ENCODE measurements at places on chromosomes 12 and 14.

- no peak for DNase-seq
Observed at GRCh38 chr12:24280056-24280842, 330.8 kb upstream of the SOX5 start.

- DNase-seq = no peak
Observed at GRCh38 chr14:24183014-24183481, 5.6 kb downstream of the IPO4 start.

DNA sequence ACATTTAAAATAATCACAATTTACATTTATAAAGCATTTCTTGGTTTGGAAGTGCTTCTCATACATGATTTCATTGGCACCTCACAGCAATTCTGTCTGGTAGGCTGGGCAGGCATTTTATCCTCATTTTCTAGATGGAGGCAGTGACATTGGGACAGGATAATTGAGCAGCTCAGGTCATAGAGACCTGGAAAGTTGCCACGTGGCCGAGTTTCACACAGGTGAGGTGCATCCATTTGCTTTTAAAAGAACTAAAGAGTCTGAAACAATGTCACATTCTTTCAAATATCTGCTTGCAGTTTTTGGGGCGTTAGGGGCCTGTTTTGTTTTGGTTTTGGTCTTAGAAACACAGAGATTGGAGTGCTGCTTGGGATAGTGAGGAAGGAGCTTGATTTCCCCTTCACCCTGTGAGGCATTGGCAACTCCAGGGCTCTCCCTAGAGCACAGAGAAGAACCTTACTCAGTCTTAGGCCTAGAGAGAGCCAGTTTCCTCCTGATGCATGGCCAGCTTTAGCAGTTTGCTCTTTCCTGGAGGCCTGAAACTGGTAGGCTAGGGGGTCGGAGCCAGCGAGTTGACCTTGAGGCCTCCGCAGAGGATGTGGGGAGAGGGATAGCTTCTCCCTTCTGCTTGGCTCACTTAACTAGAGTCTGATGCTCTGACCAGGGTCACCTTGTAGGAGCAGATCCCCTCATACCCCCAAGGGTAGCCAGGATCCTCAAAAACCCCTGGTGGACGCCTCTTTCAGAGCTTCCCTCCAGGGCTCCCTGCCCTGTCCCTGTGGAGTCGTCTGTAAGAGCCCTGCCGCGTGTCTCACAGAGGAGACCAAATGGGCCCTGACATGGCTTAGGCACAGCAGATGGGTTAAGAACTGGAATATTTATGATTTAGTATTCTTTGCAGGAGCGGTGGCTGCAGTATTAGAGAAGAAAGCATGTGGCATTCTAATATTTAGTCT lies 34.9 kb upstream of the JDP2 start:
- DNase-seq = no peak

GRCh38 chr12:118467641-118468305 lies 91.4 kb downstream of the SUDS3 start:
- no peak for DNase-seq

DNA sequence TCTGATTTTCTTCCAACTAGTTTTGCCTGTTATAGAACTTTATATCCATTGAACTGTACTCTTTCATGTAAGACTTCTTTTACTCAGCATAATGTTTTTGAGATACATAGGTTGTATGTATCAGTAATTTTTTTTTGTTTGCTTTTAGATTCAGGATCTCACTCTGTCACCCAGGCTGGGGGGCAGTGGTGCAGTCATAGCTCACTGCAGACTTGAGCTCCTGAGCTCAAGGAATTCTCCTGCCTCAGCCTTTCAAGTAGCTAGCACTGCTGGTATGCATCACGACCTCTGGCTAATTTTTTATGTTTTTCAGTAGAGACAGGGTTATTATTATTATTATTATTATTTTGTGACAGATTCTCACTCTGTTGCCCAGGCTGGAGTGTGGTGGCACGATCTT lies 65.0 kb upstream of the DDHD1 start:
- no peak for DNase-seq

- no peak for DNase-seq
Observed at GRCh38 chr14:23398348-23398747, 9.7 kb downstream of the MYH6 start.

- DNase-seq = no peak
Observed at GRCh38 chr12:130132831-130133511, 29.3 kb upstream of the FZD10 start.

GRCh38 chr12:82182601-82183190 lies 175.5 kb downstream of the CCDC59 start:
- no peak for DNase-seq

- DNase-seq = no peak
Observed at GRCh38 chr12:115044073-115044472, 360.1 kb upstream of the TBX3 start.

DNA sequence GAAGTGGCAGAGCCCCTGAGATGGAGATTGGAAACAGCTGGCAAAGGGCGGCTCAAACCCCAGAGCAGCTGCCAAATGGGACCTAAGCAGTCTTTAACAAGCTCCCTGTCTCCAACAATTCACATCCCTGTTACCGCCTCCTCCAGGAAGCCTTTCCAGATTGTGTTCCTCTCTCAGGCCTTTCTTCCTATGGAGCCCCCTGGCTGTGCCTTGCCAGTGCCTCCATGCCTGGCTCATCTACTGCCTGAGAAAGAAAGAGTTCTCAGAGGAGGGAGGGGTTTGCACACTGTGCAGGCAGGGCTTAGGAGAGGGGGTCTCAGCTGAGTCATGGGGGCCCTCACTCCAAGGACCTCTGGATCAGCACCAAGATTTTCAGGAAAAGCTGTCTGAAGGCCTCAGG lies 8.8 kb upstream of the KRT74 start:
- no peak for DNase-seq

- no peak for DNase-seq
Observed at GRCh38 chr12:125999628-126000027, 934.4 kb downstream of the AACS start.

DNA sequence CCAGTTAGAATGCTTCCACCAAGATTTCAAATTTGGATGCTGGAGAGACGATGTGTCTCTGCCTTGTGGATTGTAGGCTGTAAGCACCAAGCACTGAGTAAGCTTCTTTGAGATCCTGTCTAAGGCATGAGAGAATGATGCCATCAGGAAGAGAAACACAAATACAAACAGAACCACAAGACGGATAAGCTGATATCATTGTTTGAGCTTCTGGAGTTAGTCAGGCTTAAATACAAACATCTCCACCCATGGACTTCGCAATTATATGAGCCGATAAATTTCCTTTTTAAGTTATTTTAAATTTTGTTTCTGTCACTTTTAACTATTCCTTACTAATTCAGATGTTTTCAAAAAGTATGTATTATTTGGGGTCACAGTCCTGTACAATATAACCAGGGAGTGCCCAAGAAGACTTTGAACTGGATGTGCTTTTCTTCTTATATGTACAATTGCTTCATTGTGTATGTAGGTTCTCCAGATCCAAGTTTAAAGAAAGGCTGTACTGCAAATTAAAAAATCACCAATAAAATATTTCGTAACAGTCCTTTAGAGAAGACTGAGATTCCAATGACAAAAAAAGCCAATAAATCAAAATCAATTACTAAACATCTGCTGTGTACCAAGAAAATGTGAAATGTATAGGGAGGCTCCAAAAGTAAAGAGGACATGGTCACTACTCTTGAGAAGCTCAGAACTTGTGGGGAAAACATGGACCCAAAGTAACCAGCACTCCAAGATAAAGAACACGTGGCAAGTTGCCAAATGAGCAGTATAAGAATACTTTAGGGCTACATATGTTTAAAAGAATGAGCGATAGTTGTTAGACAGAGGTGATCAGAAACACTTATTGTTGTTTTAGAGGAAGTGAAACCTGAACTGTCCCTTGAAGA lies 274.1 kb downstream of the ADAMTS20 start:
- DNase-seq = no peak

DNA sequence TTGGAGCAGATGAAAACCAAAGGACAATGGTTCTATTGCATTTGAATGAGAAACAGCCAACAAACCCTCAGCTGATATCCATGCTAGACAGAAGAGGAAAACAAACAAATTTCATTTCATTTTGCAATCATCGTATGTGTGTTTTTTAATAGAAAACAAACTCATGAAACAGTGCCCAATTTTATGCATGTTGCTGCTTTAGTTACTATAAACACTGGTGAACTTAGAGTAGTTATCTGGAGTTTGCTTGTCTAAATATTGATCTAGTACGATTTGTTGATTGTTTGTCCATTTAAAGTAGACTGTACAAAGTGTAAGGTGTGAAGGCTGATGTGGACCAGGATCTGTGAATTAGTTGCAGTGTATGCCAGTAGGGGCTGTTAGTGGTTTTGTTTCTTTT lies 166.6 kb downstream of the KITLG start:
- no peak for DNase-seq

GRCh38 chr12:121233628-121234020 lies 23.7 kb downstream of the P2RX4 start:
- no peak for DNase-seq

DNA sequence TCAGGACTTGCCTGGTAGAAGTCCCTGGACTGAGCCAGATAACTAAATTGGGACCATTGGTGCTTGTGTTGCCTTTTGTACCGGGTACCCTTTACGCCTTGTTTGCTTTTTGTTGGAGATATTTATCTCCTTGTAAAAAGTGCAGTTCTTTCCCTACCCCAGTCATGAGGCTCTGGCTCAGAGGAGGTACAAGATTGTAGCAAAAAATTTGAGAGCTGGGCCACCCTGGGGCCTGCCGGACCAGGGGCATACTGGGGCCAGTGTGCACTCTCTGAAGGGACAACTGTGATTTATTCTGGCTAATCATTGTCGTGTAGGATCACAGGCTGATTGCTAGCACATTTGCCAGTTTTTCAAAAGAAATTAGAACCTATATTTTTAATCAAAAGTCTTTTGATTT lies 13.2 kb downstream of the TPCN1 start:
- no peak for DNase-seq

DNA sequence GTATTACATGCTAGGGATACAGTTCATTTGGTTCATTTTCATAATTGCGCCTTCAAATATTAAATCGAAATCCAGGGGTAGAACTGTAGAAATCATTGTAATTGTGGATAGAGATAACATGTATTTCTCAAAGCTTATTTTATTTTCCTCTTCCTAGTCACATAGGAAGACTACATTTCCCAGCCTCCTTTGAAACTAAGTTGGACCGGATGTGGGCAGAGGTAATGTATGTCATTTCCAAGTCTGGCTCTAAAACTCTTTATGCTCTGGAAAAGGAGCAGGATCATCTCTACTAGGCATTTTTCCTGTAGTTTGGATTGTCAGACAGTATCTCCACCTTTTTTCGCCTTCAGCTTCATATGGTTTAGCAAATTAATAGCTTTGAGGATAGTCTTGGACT lies 70.1 kb upstream of the CRY1 start:
- DNase-seq = no peak

- no peak for DNase-seq
Observed at GRCh38 chr12:56933826-56934625, at the start of gene SDR9C7. TSS of gene SDR9C7 (minus strand) at chr12:56934408. CDS start at chr12:56934261, 147 bp downstream.

- DNase-seq = no peak
Observed at GRCh38 chr14:94944636-94945258, 174.8 kb upstream of the GSC start.

- no peak for DNase-seq
Observed at GRCh38 chr14:87813211-87813610, 179.8 kb downstream of the GALC start.

- no peak for DNase-seq
Observed at GRCh38 chr14:89507521-89507920, 90.5 kb upstream of the FOXN3 start.

- DNase-seq = no peak
Observed at GRCh38 chr14:25788252-25788651, 738.3 kb upstream of the STXBP6 start.

GRCh38 chr12:75477137-75477536 lies 3.4 kb upstream of the GLIPR1 start:
- DNase-seq = no peak

DNA sequence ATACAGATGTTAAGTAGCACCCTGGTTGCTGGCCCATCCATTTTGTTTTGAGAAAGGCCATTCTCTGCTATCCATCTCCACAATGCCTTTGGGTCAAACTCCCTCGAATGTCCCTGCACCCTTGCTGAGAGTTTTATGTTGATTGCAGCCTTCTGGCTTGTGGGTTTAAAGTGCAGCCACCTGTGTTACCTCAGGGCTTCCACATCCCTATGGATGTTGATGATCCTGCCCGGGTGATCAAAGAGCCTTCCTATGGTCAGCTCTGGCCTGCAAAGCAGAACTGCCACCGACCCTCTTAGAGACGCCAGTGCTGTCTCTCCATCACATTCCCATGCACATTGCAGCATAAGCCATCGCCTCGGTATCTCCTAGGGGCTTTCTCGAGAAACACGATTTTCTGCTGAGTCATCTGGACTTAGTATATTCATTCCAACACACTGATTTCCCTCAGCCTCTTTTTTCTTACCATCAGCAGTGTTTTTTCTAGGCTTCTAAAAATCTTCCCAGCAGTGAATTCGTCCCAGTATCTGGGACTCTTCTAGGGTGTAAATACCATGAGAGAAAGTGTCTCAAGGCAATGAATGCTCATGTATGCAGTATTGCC lies 585.7 kb upstream of the TMEM132C start:
- no peak for DNase-seq

GRCh38 chr12:75738486-75738885 lies 227.1 kb upstream of the KRR1 start:
- peak; percentile 8 for DNase-seq

DNA sequence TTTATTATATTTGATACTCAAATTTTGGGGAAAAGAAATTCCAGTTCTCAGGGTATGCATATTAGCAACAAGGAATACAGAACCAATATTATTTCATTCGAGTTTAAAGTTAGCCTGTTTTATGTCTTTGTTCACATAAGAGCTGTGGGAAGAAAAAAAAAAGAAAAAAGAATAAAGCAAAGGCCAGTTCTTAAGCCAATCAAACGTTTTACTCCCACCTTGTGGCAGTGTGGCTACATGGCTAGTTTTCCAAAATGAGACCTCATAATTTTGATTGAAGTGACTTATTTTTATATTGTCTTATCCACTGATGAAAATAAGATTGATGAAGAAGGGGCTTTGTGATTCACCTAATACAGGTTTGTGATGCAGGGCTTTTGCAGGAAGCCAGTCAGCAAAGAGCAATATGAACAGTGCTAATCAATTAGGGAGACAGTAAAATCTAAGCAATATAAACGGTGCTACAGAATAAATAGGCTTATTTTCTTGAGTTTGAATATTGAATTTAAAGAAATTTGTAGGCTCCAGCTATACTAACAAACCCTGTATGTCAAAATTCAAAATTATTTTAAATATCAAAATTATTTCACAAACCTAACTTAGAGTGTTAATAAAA lies 624.1 kb upstream of the FOXG1 start:
- DNase-seq = no peak

DNA sequence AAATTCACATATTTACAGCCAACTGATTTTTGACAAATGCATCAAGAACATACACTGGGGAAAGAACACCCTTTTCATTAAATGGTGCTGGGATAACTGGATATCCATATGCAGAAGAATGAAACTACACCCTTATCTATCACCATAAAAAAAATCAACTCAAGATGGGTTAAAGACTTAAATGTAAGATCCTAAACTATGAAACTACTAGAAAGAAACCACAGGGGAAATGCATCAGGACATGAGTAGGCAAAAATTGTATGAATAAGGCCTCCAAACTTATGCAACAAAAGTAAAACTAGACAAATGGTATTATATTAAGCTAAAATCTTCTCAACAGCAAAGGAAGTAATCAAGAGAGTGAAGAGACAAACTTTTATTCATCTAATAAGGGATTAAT lies 242.6 kb downstream of the CPNE8 start:
- DNase-seq = no peak

Measured in stimulated activated CD4-positive, alpha-beta T cell treated with anti-CD3 and anti-CD28 coated beads, Interleukin-12 subunit alpha, Interleukin-12 subunit beta, amount 100 ng/mL, for 24 hours (primary cell).